A549 treated with CpdA at 1 μM for 4 hours (cell line): ENCODE measurements at places on chromosomes 16 and 17. TPM values are rescaled to one million over a fixed set of nuclear protein-coding genes. Genes with fewer than 3 reads are reported as not detected.

The IL17C gene
- not detected in 5 replicates for total RNA-seq

The CCDC92B gene
- 0.13 to 0.21 TPM (median 0.15 TPM) in 5 replicates for total RNA-seq

The KRT27 gene
- total RNA-seq, result not detected in 5 replicates

The VASN gene
- total RNA-seq, result 6.0 to 8.4 TPM (median 8.1 TPM) in 5 replicates

The TEDC2 gene
- 18.3 to 23.7 TPM (median 21.3 TPM) in 5 replicates for total RNA-seq

The ZFP3 gene
- total RNA-seq, result 0.68 to 1.2 TPM (median 0.89 TPM) in 5 replicates

The RNF43 gene
- 0.12 to 0.61 TPM (median 0.27 TPM) in 5 replicates for total RNA-seq
